Caudate nucleus (tissue), 63 donors: ENCODE measurements at places on chromosomes 13 and 19.

DNA sequence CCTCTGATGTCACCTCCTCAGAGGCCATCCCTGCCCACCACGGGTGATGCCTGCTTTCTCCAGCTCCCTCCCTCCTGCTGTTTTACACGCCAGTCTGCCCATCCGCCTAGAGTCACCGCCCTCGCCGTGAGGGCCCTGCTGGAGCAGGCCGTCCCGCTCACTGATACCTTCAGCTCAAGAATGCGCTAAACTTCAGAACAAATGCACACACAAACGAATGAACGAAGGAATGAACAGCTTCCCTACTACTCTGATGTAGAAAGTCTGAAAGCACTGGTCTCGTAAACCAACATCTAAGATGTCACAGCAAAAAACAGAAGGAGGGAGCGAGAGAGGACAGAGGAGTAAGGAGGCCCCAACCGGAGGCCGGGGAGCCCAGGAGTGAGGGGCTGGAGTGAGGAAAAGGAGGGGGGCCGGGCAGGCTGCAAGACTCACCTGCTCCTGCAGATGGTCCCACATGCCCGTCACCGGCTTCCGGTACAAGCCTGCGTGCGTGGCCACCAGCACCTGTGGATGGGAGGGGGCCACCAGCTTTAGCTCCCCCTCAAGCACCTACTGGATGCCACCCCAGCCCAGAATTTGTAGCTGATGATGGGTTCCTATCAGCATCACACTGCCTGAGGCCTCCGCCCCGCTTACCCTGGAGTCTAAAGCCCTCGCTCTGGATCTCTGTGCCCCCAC lies 4.0 kb downstream of the PNKP start:
- DNase-seq: no peak

DNA sequence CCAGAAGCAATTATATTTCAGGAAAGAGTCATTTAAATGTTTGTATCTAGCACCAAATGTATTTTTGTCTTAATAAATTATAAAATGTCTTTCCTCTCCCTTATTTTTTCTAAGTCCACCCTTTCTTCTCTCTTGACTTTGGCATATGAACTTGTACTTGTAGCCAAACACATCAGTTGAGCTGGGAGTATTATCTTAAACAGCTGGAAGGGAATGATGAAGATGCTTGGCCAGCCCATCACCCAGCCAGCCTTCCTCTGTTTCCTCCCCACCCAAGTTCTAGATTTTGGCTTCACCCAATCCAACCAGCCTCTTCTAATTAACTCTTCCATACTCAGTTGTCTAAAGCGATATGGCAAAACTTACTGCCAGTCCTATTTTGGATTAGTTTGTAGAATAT lies 272.5 kb downstream of the ENOX1 start:
- no peak for DNase-seq

- DNase-seq: no peak
Measured at GRCh38 chr13:91661692-91662490, 263.5 kb downstream of the GPC5 start.

DNA sequence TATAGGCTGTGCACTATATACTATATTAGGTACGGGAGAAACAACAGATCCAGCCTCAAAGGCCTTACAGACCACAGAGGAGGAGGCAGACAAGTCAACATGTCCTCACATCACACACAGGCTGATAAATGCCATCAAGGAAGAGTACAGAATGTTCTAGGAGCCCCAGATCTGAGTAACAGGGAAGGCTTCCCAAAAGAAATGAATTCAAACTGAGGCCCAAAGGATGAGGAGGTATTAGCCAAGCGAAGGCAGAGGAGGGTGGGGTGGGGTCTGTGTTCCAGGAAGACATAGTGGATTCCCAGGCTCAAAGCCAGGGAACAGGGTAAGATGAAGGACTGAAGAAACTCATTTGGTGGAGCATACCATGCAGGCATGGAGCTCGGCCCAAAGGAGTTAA lies 55.1 kb downstream of the RXFP2 start:
- DNase-seq: no peak
